ENCODE measurements at places on chromosomes 2 and 18.

GRCh38 chr2:216557413-216557812 is 58.8 kb downstream of the RPL37A start:
- no peak for DNase-seq

DNA sequence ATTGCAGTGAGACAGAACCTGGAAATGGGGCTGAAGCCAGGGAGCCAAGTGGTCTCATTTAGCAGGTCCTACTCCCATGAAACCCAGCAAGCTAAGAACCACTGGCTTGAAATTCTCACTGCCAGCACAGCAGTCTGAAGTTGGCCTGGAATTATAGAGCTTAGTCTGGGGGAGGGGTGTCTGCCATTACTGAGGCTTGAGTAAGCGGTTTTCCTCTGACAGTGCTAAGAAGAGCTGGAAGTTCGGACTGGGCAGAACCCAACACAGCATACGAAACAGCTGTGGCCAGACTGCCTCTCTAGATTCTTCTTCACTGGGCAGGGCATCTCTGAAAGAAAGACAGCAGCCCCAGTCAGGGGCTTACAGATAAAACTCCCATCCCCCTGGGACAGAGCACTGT is 305.7 kb upstream of the SETBP1 start:
- no peak for DNase-seq

- no peak for DNase-seq
These were observed 37.8 kb downstream of the AGPS start for GRCh38 chr2:177430411-177430810.

DNA sequence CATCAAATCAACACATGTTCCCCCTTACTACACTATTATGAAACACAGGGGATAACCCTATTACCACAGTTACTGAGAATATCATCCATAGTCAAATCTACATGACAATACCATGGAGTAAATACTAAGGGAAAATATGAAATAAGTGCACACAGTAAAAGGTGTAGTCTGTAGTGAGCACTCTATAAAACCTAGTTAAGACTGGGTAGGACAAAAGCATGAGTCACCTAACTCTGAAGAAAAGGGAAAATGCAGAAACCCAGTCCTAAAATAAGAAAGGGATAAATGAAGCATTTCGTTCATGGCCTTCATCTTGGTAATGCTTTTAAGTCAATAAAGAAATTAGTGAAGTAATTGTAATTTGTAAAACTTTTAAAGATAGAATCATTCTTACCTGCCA is 65.4 kb upstream of the ACVR2A start:
- no peak for DNase-seq

DNA sequence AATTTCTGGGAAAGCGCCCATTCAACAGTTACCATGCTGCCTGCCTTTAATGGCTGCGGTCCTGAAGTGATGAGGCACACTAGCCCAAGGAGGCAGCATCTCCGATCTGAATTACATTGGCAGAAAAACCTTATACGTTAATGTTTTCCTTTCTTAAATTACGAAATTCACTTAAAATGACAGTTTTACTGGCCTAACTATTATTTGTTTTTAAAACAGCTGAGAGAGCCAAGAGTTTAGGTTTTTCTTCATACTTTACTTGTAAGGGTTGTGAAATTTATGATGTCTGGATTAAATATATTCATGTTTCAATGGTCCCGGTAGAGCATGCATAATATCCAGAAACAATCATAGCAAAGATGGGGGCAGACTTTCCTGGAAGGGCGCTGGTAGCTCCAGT is 115.2 kb upstream of the REV1 start:
- no peak for DNase-seq
